ENCODE measurements at places on chromosomes 7 and 10. TPM values are rescaled to one million over a fixed set of nuclear protein-coding genes. Genes with fewer than 3 reads are reported as not detected.

DNA sequence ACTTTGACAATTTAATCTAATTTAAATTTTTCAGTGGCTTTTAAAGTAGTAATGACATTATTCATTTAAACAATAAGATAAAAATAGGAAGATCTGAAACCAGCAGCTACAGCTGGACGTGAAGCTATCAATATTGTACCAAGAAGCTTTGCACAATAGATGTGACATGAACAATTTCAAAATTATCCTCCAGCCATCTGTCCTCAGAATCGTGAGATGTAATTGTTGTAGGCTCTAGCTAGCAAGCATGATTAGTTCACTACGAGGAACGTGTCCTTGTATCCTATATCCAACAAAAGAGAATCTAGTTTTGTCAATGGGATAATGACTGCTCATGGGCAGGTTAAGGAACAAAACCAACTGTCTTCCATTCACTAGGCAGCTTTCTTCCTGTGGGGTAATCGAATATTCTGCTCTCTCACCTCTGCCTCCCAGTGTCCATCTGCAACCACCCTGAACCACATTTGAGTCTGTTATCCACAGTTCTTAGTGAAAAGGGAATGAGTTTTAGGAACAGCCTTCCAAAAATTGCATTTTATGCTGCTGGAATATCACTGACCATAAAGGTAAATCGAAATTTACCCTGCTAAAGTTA, 247.3 kb downstream of the PARD3 start:
- DNase-seq: no peak

DNA sequence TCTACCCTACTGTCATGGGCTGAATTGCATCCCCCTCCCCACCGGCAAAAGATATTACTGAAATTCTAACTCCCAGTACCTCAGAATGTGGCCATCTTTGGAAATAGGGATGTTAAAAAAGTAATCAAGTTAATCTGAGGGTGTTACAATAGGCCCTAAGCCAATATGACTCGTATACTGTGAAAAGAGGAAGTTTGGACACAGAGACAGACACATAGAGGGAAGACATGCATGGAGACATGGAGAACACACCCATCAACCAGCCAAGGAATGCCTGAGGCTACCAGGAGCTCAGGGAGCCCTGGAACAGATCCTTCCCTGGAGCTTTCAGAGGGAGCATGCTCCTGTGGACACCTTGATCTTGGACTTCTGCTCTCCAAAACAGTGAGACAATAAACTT, 138.2 kb upstream of the ADO start:
- no peak for DNase-seq

GRCh38 chr10:85545874-85546273, 820.7 kb downstream of the GRID1 start:
- DNase-seq: no peak

DNA sequence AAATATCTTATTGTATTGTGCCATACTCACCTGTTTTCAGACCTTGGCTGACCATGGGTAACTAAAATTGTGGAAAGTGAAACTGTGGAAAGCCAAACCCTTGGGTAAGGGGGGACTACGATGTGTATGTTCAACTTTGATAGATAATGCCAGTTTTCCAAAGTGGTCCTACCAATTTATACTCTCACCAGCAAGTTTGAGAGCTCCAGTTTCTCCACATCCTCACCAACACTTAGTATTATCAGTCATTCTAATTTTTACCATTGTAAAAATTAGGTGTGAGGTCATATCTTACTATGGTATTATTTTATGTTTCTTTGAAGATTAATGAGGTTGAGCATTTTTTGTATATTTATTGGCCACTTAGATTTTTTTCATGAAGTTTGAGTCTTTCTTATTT, 346.9 kb upstream of the PODXL start:
- DNase-seq: no peak

DNA sequence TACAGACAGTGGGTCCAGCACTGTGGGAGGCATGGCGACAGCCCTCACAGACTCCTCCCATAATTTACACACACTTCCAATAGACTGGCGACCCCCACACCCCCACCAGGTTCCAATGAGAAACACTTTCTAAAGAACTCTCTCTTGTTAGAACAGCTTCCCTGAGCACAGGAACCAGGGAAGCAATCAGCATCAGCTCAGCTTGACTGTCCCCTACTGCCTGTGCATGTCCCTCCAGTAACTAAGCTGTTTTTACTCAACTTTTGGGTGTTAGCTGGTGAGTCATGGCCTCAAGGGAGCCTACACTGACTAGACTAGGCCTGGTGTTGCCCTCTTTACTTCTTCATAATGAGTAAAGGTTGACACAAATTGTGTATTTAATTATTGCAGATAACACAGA, 32.6 kb upstream of the HERPUD2 start:
- DNase-seq: no peak

- peak; percentile 85 for DNase-seq
Measured at GRCh38 chr10:17229016-17229716, 1.1 kb downstream of the VIM start.

The HTR7 gene
- total RNA-seq: 34.3 TPM

The MRLN gene
- total RNA-seq: not detected

DNA sequence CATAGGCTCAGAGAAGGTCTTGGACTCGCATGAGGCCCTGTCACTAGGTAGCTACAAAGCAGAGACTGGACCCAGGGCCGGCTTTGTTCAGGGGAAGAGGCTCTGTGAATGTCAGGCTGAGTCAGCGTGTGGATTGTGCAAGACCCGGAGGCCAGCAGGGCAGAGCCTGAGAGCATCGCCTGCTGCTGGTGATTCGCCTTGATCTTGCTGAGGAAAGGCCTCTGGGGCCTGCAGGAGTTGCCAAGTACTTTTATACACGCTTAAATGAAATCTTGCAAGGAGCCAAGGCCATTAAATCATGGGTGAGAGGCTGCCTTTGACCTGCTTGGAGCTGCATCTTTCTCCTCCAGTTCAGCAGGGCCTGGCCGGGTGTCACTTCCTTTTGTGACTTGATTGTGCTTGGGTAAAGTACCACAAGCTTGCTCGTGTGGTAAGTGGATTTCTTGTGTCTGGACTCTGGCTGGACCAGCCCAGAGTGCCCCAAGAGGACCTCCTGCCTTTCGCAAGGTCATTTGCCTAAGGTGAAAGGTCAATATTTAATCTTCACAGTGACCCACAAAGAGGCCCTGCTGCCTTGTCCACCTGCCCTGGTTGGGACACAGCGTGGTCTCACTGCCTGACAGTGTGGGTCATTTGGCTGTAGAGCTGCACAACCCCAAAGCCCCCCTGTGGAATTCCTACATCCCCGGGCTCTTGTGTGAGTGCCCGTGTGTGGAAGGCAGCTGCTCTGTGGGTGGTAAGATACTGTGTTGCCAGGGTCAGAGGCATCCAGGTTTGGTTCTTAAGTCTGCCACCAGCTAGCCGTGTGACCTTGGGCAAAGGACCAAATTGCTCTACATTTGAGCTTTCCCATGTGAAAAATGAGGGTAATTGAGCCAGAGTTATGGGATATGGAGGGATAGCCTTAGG, 38.6 kb upstream of the SH2D4B start:
- peak; percentile 67 for DNase-seq

The VGF gene
- 22.5 TPM for total RNA-seq

GRCh38 chr10:28411648-28412047, 108.8 kb upstream of the MPP7 start:
- no peak for DNase-seq

The SPDYE11 gene
- not detected for total RNA-seq

DNA sequence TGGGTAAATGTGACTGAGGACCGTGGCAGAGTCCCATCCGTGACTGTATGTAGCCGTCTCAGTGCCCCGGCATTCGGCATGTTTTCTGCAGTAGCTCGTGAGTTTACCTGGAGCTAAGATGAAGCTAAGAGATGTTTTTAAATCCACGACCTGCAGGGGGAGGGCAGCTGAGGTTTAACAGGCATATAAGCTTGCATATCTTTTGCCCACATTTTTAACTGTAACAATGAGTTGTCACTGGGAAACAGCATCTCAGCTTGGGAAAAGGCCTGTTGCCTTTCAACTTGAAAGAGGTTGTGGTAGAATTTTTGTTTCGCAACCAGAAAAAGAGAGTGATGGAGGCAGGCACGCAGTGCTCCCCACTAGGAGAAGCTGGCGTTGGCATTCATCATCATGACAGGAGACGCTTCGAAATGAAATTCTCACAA, 77.7 kb downstream of the CELF2 start:
- no peak for DNase-seq

- DNase-seq: peak; percentile 17
Measured at GRCh38 chr10:23525406-23525805, 86.5 kb downstream of the OTUD1 start.

DNA sequence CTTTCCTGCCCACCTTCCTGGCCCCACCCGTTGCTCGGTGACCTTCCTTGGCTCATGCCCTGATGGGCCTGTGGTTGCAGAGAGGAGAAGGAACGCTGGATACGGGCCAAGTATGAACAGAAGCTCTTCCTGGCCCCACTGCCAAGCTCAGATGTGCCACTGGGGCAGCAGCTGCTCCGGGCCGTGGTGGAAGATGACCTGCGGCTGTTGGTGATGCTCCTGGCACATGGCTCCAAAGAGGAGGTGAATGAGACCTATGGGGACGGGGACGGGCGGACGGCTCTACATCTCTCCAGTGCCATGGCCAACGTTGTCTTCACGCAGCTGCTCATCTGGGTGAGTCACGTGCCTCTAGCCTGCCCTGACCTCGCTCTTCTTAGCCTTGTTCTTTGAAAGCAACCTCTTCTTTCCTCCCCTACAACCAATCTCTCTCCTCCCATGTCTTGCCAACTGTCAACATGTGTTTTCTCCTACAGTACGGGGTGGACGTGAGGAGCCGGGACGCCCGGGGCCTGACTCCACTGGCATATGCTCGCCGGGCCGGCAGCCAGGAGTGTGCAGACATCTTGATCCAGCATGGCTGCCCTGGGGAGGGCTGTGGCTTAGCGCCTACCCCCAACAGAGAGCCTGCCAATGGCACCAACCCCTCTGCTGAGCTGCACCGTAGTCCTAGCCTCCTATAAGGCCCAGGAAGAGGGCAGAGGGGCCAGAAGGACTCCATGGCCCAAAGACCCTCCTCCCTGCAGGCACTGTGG, 24.1 kb downstream of the GBX1 start:
- no peak for DNase-seq

The DNAJC12 gene
- 1.00 TPM for total RNA-seq

The CPVL gene
- 32.9 TPM for total RNA-seq

GRCh38 chr7:86991771-86992191, 67.7 kb downstream of the ELAPOR2 start:
- no peak for DNase-seq

- DNase-seq: no peak
Measured at GRCh38 chr10:48932831-48933664, 6.6 kb downstream of the LRRC18 start.

- DNase-seq: no peak
Measured at GRCh38 chr10:114772496-114773196, 48.9 kb upstream of the FHIP2A start.

GRCh38 chr10:131683281-131683861, 217.4 kb upstream of the PPP2R2D start:
- no peak for DNase-seq

- no peak for DNase-seq
Measured at GRCh38 chr7:158516524-158516923, 71.1 kb downstream of the PTPRN2 start.

GRCh38 chr10:24858288-24859270, 93.8 kb downstream of the PRTFDC1 start:
- DNase-seq: no peak

- peak; percentile 61 for DNase-seq
Measured at GRCh38 chr7:157406971-157407370, 70.2 kb downstream of the DNAJB6 start.

The TUBB8 gene
- total RNA-seq: 2.5 TPM

The RPEL1 gene
- total RNA-seq: not detected

DNA sequence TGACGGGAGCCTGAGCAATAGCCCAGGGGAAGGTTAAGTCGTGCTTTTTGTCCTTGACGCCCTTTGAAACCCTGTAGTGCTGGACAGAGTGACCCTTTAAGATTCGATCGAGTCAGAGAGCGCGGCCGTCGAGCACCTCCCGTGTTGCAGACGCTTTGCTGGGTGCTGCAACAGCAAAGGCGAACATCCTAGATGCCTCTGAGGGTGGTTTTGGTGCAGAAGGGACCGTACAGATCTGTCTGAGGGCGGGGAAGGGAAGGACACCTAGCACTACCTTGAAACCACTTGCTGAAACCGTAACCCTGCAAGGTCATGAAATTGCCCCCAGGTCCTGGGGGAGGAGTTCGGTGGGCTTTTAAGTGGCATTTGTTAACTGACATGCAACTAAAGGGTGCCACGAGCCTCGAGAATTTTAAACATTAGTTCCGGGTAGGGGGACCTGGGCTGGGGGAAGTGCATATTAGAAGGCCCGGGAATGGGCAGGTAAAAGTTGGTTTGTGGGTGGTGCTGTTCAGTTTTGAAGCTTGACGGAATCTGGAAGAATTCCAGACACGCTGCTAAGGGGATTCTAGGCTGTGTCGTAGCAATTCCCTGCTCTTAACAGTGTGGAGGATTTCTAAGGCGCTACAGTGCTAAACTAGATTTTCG, 786 bp downstream of the ATP5F1C start:
- DNase-seq: peak; percentile 43

DNA sequence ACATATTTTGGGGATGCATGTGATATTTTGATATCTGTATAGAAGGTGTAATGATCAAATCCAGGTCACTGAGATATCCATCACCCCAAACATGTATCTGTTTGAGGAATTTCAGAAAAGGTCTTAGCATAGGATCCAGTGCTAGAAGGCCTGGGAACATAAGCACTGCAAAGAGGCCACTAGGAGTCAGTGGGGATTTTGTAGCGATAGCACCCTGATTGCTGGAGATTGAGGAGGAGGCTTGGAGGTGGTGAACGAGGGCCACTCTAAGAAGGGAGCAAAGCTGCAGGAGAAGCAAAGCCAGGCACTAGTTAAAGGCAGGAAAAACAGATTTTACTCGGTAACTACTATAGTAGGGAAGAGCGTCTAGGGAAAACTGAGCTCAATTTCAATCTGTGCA, 324.0 kb downstream of the LHFPL3 start:
- DNase-seq: peak; percentile 18

DNA sequence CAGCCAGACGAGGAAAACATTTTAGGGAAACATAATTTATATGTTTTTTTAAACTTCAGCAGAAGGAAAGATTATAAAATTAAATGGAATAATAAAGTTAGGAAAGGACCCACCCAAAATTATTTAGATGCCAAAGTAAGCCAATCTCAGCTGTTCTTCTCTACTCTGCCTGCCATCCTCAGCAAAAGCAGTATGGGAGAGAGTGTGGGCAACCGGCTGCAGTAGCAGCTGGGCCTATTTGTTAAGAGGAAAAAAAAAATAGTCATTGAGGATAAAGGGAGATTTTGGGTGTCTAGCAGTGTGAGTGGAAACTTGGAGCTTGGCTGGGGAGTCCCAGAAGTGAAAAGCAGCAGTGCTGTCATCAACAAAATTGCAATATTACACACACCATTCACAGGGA, 15.4 kb downstream of the SEMA3E start:
- no peak for DNase-seq

DNA sequence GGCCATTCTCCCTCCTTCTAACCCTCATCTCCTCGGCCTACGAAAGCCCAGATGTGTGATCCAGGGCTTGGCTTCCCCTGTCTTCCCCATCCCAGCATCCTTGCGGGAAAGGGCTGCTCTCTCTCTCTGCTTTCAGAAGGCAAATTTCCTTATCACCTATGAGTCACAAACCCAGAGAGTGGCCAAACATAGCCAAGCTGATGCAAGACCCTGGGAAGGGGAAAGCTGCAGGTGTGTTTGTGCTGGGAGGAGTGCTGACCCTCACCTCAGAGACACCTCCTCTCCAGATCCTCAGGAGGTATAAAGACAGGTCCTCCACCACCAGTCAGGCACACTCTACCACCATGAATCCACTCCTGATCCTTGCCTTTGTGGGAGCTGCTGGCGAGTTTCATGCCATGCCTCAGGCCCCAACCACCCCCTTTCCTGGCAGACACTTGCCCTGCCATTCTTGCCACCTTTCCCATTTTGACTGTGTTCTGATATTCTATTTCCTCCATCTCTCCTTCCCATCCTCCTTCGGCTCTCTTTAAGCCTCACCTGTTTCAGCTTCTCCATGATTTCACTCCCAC, 10.6 kb upstream of the PRSS2 start:
- DNase-seq: no peak

Data from H7 (cell line).